Activated CD8-positive, alpha-beta memory T cell treated with anti-CD3 and anti-CD28 coated beads for 1 hour (primary cell): ENCODE measurements at places on chromosomes 7 and 10.

GRCh38 chr7:36232971-36233550 is 80.0 kb downstream of the EEPD1 start:
- no peak for DNase-seq

GRCh38 chr10:122974543-122975064 is 5.6 kb upstream of the PSTK start:
- DNase-seq = no peak

DNA sequence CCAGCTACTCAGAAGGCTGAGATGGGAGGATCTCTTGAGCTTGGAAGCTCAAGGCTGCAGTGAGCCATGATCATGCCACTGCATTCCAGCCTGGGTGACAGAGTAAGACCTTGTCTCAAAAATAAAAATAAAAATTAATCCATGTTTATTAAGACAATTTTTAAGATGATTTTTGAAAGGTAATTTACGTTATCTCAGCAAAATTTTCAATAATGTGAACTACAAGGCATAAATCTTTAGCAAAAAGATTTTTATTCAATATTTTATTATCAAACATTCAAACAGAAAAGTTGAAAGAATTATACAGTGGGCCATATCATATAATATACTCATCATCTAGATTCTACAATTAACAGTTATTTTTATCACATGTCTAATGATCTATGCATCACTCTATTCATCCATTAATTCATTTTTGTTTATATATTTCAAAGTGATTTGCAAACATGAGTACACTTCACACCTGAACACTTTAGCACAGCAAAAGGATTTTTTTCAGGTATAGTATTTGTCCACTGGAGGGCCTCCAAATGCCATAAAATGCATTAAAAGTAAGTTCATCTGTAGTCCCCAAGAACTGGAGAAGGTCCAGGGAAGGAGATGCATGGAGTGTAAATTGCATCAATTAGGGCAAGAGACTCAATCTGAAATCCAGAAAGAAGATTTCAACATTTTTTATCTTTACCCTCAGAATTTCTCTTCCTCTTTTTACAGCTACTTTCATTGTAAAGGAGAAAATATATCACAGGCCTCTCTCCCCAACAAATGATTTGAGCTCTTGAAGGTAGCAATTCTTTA is 38.6 kb upstream of the RSBN1L start:
- no peak for DNase-seq

GRCh38 chr7:2638224-2638991 is 6.6 kb downstream of the TTYH3 start:
- DNase-seq = no peak
